NCI-H1092 (cell line): ENCODE measurements at places on chromosomes 1 and 21.

DNA sequence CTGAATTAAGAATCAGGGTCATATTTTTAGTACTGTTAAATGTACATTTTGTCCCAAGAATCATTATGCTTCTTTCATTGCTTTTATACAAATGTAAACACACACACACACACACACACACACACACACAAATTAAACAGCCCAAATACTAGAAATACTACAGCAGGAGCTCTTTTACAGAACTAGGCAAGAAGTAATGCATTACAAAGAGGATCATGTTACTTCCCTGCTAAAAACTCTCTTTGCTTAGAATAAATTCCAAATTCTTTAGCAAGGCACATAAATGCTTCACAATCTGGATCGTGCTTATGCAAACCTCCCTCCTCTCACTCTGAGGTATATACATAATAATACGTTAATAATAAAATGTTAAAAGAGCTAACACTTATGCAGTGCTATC lies 720.4 kb upstream of the ADGRL4 start:
- no peak for DNase-seq

- DNase-seq, result no peak
These were observed 69.4 kb downstream of the TCP10L start for GRCh38 chr21:32515874-32516273.

DNA sequence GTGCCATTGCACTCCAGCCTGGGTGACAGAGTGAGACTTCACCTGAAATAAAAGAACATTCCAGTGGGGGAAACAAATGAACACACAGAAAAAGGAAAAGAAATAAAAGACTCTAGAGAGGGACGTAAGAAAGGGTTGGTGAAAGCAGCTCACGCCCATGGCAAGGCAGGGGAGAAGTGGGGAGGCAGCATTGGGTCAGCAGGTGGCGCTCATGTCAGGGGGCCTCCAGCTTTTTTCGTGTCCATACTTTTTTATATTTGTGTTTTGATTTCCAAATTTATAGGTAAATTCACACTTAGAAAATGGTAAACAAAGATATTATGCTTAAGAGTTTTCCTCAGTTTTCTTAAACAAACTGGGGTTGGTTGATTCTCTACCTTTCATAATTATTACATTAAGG lies 45.5 kb downstream of the VPS13D start:
- DNase-seq, result peak; percentile 11

- no peak for DNase-seq
These were observed 3.9 kb upstream of the NHLH1 start for GRCh38 chr1:160363010-160363409.

- DNase-seq, result no peak
These were observed 123.2 kb upstream of the TNFSF4 start for GRCh38 chr1:173330149-173330951.

DNA sequence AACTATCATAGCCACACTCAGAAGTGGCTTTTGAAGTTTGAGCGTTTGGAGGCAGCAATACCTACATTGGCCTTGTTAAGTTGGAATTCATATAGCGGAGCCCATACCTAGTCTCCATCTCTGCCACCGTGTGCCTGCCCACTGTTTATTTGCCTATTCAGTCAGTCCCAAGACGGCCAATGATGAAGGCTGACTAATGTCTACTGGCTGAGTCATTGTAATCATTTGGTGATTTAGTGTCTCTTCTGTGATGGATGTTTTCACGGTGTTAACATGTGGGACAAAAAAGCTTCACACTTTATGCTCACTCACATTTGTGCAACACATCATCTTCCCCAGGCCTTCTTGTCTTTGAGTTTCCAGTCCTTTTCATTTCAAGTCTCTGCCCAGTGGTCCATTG lies 92.6 kb upstream of the PBX1 start:
- no peak for DNase-seq

DNA sequence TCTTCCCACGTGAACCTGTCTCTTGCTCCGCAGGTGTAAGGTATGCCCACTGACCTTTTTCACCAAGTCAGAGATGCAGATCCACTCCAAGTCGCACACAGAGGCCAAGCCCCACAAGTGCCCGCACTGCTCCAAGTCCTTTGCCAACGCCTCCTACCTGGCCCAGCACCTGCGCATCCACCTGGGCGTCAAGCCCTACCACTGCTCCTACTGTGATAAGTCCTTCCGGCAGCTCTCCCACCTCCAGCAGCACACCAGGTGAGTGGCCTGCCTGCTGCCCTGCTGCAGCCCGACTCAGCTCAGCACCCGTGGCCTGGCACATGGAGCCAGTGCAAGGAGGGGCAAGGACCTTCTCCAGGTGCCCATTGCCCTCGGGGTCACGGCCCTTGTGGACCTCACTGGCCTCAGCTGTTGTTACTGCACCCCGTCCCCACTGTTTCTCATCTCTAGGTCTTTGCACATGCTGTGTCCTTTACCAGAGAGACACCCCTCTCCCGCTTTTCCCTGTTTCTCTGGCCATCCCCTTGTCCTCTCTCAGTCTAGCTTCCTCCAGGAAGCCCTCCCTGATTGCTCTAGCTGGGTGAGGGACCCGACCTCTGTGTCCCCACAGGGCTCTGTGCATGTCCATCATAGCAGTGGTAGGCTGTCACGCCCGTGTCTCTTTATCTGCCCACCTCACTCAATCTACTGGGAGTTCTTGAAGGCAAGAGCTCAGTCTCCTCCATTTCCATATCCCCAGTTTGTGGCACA lies 25.4 kb downstream of the ZNF362 start:
- no peak for DNase-seq

GRCh38 chr1:112517231-112517630 lies 8.5 kb downstream of the WNT2B start:
- no peak for DNase-seq

DNA sequence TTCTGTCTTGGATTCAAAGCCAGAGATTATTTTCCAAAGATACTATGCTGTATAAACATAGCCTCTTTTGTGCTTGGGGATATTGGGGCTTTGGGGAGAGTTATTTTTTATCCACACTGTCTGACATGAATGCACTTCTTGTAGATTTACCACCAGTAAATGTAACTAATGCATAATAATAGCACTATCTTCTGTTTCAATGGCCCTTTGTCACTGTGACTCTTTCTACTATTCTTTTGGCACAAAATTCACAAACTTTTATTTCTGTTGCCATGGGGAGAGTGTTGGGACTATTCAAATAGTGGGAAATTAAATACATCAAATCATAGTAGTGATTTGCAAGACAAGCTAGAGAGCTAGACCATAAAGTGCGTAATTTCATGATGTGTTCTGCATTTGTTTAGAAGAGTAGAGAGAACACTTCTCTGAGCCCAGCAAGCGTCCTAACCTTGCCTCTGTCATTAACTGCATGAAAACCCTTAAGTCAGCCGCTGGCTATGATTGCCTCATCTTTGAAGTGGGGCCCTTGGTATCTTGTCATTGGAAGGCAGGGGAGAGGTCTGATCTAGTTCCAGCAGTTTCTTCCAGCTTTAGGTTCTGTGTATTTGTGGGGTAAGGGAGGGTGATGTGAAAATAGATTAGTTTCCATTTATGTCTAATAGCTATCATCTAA lies 154.4 kb downstream of the HHAT start:
- DNase-seq, result no peak

GRCh38 chr1:89723863-89724262 lies 90.9 kb downstream of the LRRC8C start:
- no peak for DNase-seq

DNA sequence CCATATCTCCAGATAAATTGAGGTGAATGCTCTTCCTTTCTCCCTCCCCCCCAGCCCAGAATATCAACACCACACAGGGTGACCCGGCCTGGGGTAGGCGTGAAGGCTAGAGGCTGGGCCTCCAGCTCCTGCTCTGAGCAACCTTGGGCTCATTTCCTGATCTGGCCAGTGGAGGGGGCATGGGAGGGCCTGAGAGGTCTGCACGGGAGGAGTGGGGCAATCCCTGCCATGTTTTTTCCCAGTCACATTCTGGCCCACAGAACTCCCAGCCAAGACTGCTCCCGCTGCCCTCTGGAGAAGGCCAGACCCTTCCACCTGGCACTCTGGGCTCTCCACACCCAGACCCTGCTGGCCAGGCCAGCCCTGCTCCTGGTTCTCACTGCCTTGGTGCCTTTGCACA lies 3.9 kb downstream of the CLDN19 start:
- no peak for DNase-seq

DNA sequence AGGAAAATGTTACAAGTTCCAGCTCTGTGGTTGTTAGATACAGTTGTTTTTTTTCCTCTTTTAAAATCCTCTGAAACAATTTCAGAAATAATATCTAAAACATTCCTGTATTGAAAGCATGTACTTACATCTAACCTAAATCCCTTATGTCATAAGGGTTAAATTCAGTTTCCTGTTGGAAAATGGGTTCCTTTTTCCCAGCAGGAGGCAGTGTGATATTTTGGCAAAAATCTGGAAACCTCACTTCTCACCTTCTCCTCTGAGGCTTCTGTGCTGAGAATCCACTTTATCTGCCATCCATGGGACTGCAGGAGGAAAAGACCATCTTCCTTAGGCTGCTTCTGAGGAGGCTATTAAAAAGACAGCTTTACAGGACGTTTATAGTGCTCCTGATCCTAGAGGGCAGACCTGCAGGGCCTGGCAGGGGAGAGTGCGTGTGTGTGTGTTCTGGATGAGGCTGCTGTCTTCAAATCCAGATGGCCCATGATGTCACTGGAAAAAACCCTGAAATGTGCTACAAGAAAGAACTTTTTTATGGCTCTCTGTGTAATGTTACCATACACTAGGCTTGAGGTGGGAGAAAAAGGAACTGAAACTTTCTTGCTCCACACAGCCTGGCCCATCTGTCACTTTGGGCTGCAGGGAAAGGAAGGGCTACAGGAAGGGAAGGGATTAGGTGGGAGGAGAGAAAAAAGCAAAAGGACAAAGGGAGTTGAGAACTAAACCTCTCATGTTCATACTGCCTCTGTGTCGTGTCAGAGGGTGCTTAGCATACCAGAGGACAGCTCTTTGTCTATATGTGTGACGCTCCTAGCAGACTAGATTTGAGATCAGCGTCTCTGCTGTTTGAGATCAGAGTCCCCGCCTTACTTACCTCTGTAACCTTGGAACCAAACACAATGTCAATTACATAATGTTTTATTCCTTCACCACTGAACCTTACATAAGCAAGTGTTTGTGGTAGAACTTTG lies 379.2 kb upstream of the SPAG17 start:
- no peak for DNase-seq

DNA sequence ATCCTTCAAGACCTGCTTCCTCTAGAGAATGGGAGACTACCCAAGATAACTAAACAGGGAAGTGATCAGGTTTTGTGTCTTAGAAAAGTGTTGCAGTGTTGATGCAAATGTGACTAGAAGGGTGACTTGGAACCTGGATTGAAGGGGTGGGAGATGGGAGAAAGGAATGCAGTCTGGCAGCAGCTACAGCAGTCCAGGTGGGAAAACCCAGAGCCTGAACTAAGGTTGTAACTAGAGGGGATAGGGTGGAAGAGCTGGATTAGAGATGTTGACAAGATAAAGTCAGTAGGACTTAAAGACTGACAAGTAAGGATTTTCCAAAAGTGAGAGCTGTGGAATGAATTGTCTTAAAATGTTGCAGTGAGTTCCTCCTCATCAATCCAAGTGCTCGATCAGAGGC lies 7.1 kb upstream of the SHISA4 start:
- no peak for DNase-seq

DNA sequence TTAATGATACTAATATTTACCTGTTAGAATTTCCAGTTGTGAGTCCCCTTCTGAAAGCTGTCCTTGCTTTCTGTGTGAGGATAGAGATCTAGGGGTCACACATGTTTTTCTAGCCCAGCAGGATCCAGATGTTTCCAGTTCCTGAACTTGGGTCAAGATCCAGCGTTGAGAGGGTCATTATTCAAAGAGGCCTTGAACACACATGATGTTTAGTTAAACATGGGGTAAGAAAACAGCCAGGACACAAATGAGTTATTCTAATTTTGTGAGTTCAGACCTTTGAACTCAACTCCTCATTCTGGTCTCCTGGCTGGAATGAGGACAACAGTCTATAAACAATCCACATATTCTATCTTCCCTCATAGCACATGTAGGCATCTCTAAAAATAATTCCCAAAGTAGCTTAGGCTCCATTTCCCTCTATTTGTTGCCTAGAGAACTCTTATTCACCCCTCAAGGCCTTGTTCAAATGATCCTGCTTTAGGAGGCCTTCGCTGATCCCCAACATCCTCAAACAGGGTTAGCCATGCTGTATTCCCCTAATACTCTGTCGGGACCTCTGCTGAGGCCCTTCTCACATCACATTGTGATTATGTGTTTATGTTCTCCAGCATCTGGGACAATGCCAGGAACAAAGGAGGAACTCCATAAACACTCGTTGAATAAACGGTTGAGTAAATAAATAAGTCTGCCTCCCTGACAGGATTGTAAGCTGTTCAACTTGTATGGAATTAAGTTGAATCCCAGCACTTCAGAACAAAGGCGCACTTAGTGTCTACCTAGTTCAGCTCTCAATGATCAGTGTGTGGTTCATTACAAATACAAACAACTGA lies 15.0 kb upstream of the KCNN3 start:
- DNase-seq, result no peak
